Effector memory CD8-positive, alpha-beta T cell (primary cell): ENCODE measurements at places on chromosomes 1 and 21.

GRCh38 chr1:56584910-56585528 is 5.7 kb upstream of the PLPP3 start:
- no peak for DNase-seq
- H3K4me1 ChIP-seq = no peaks in the 10 kb centered on the region
- H3K27ac ChIP-seq = no peak overlapping the region
- H3K4me3 ChIP-seq = no peak overlapping the region
- no peaks in the 10 kb centered on the region for H3K36me3 ChIP-seq
- peaks cover 15% of the 10 kb centered on the region for H3K27me3 ChIP-seq

GRCh38 chr1:65825741-65826140 is 33.0 kb downstream of the PDE4B start:
- H3K36me3 ChIP-seq = no peaks in the 10 kb centered on the region
- H3K27me3 ChIP-seq = no peaks in the 10 kb centered on the region
- no peaks in the 10 kb centered on the region for H3K4me1 ChIP-seq

- peak overlapping the region; percentile 73 for H3K4me3 ChIP-seq
- H3K27ac ChIP-seq = peak overlapping the region; percentile 85
- DNase-seq = no peak
- H3K27me3 ChIP-seq = peaks cover 5% of the 10 kb centered on the region
- peaks cover 49% of the 10 kb centered on the region for H3K4me1 ChIP-seq
- peaks cover 29% of the 10 kb centered on the region for H3K36me3 ChIP-seq
Observed at GRCh38 chr21:45227735-45228134, 60.0 kb downstream of the POFUT2 start.

DNA sequence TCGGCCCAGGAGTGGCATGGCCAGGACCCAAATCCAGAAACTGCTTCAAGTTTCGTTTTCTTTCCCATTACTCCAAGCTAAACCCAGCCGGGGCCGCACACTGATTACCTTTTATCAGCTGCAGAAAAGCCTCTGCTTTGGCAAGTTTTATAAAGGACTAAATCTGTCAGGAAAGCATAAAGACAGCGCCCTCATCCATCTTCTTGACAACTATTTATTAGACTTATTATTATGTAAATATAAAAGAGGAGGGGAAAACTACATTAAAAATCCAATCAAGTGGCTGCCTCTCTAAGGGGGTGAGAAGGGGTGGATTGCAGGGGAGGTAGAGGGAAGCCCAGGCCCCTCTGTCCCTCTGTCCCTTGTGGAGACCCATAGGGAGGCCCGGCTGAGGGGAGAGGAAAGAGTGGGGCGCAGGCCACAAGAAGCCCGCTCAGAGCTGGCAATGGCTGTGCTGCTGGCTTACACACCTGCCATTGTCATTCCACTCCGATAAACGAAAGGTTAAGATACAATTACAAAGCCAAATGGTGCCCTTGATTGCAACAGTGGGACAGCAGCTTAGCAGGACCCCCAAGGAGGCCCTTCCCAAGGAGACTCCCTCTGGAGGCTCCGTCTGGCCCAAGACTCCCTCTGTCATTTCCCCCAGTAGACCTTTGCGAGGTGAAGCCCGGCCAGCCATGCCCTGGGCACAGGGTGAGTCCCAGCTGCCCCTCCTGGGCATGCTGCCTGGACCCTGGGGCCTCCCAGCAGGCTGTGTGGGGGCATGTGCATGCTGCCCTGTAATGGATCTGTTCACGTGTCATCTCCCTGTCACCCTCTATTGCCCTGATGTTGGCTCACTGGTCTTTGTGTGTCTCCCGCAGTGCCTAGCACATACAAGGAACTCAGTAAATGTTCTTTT is 45.4 kb downstream of the KCND3 start:
- no peak overlapping the region for H3K4me3 ChIP-seq
- H3K36me3 ChIP-seq = no peaks in the 10 kb centered on the region
- no peak overlapping the region for H3K27ac ChIP-seq
- peaks cover 69% of the 10 kb centered on the region for H3K27me3 ChIP-seq

DNA sequence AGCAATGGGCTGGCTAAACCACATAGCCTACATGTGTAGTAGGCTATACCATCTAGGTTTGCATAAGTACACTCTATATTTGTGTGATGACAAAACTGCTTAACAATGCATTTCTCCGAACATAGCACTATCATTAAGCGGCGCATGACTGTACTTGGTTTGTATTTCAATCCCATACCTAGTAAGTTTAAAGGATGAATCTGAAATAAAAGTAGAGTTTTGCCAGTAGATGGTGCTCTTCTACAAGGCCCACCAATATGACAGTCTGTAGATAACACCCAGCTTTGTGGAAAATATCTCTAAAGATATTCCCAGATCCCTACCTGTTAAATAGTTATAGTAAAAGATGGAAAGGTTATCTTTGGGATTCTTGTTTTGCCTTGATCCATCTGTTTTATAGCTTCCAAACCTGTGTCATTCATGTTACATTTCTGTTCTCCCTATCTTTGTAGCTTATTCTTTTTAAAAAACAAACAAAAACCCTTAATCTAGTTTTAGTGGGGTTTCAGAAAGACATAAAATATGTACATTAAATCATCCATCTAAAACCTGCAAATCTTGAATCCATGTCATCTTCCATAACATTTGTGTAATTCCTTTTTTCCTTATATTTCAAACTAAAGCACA is 33.9 kb upstream of the ASPM start:
- no peak overlapping the region for H3K27ac ChIP-seq
- DNase-seq = no peak
- H3K27me3 ChIP-seq = no peaks in the 10 kb centered on the region
- no peak overlapping the region for H3K4me3 ChIP-seq

- no peaks in the 10 kb centered on the region for H3K4me1 ChIP-seq
- H3K27me3 ChIP-seq = peaks cover 4% of the 10 kb centered on the region
- no peak overlapping the region for H3K27ac ChIP-seq
- no peak for DNase-seq
- H3K36me3 ChIP-seq = peaks cover 4% of the 10 kb centered on the region
Observed at GRCh38 chr1:186164773-186165172, 210.3 kb downstream of the TPR start.

DNA sequence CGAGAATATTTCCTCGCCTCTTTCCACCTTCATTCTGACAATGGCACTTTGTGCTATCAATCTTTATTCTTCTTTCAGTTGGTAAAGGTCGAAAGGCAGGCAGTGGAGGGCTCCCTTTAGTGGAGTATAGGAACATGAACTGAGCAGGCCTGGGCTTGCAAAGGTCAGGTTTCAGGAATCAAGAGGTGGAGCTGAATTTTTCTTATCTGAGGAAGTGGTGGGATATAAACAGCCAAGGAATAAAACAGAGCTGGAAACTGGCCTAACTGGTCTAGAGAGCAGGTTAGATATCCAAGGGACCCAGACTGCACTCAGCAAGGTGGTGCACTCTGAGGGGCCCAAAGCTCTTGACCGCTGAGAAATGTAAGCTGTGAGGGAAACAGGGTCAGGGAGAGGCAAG is 99.1 kb downstream of the PLA2G4A start:
- H3K4me1 ChIP-seq = no peaks in the 10 kb centered on the region
- no peak for DNase-seq
- H3K27me3 ChIP-seq = no peaks in the 10 kb centered on the region
- no peak overlapping the region for H3K27ac ChIP-seq
- H3K4me3 ChIP-seq = no peak overlapping the region

DNA sequence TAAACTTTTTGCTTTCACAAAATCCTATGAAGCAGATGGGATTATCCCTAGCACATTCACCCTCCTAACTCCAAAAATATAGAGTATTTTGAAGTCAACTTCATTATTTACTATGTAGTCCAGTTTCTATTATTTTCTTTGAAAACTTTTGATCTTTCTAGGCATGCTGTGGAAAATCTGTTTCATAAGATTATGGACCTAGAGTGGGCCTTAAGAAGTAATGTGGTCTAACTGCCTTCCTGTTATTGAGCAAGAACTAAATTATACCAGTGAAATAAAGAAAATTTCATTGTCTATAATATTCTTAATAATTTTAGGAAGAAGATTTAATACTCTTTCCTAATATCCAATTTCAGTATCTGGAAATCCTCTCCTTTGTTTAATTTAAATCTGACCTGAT is 58.1 kb downstream of the PRKACB start:
- peaks cover 34% of the 10 kb centered on the region for H3K4me1 ChIP-seq
- peaks cover 43% of the 10 kb centered on the region for H3K36me3 ChIP-seq
- H3K27ac ChIP-seq = peak overlapping the region; percentile 68
- DNase-seq = no peak
- no peak overlapping the region for H3K4me3 ChIP-seq
- H3K27me3 ChIP-seq = no peaks in the 10 kb centered on the region

GRCh38 chr1:89757532-89757931 is 63.3 kb upstream of the LRRC8D start:
- H3K4me1 ChIP-seq = peaks cover 49% of the 10 kb centered on the region
- no peaks in the 10 kb centered on the region for H3K27me3 ChIP-seq
- H3K36me3 ChIP-seq = peaks cover 6% of the 10 kb centered on the region
- peak overlapping the region; percentile 75 for H3K4me3 ChIP-seq
- DNase-seq = peak; percentile 17

DNA sequence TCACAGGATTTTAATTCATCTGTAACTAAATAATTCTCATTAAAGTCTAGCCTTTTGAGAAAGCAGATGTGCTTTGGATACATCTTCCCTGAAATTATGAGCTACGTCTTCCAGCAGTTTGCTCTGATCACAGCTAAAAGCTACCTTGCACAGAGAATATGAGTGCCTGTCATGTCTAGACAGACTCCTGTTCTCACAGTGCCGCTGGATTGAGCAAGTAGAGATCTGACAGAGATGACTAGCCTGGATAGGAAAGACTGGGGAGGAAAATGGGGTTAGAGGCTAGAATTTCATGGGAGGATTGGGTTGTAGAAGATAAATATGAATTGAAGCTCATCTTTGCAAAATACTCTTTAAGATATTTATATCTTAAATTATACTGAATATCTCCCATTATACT is 24.1 kb downstream of the CEPT1 start:
- peaks cover 22% of the 10 kb centered on the region for H3K4me1 ChIP-seq
- DNase-seq = no peak
- no peaks in the 10 kb centered on the region for H3K27me3 ChIP-seq
- H3K27ac ChIP-seq = no peak overlapping the region
- H3K4me3 ChIP-seq = no peak overlapping the region
- peaks cover 52% of the 10 kb centered on the region for H3K36me3 ChIP-seq

GRCh38 chr1:150066838-150067183 is 765 bp upstream of the VPS45 start:
- peaks cover 19% of the 10 kb centered on the region for H3K4me1 ChIP-seq
- peaks cover 4% of the 10 kb centered on the region for H3K36me3 ChIP-seq
- DNase-seq = peak; percentile 11
- peak overlapping the region; percentile 94 for H3K27ac ChIP-seq
- H3K4me3 ChIP-seq = peak overlapping the region; percentile 95

- H3K36me3 ChIP-seq = no peaks in the 10 kb centered on the region
- H3K27ac ChIP-seq = no peak overlapping the region
- no peaks in the 10 kb centered on the region for H3K4me1 ChIP-seq
Observed at GRCh38 chr1:47545912-47546483, 108.2 kb downstream of the FOXD2 start.

- H3K27me3 ChIP-seq = no peaks in the 10 kb centered on the region
- no peak overlapping the region for H3K4me3 ChIP-seq
- H3K36me3 ChIP-seq = no peaks in the 10 kb centered on the region
- no peak overlapping the region for H3K27ac ChIP-seq
- no peaks in the 10 kb centered on the region for H3K4me1 ChIP-seq
Observed at GRCh38 chr1:32592943-32593342, 53.7 kb downstream of the ZBTB8A start.

DNA sequence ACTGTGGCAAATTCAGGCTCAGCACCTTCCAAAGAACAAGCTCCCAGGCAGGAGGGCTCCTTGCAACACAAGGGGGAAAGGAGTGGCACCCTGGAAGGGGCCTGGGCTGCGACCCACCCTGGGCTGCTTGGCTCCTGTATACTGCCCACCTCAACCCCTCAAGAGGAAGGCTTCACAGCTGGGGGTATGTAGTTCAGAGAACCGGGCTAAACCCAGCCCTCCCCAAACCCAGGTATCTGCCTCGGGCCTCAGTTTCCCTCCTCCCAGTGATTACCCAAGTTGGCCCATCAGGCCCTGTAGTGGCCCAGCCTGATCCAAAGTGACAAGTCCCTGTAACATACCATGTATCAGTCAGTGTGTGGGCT is 7.5 kb downstream of the TENT5B start:
- no peaks in the 10 kb centered on the region for H3K4me1 ChIP-seq
- no peaks in the 10 kb centered on the region for H3K27me3 ChIP-seq

DNA sequence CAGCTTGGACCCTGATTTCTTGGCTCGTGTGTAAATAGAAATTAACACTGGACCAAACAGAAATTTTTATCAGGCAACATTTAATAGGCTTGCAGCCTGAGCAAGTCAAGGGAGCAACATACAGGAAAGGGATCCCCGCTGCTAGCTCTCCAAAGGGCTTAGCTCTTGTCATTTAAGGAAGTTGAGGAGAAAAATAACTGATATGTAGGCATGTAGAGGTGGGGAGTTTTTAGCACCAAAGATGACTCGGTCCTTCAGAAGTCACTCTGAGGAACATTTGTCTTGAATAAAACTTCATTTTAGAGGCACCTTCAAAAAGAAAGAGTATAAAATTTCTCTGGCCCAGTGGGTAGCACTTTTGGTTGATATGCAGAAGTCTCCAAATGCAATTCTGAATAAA is 27.1 kb downstream of the GBP2 start:
- no peak overlapping the region for H3K4me3 ChIP-seq
- no peak for DNase-seq
- H3K27ac ChIP-seq = no peak overlapping the region
- no peaks in the 10 kb centered on the region for H3K27me3 ChIP-seq

GRCh38 chr21:37370152-37371040 is 3.8 kb downstream of the DYRK1A start:
- DNase-seq = no peak
- peaks cover 28% of the 10 kb centered on the region for H3K36me3 ChIP-seq
- peaks cover 44% of the 10 kb centered on the region for H3K4me1 ChIP-seq
- peak overlapping the region; percentile 81 for H3K27ac ChIP-seq
- H3K4me3 ChIP-seq = peak overlapping the region; percentile 81

DNA sequence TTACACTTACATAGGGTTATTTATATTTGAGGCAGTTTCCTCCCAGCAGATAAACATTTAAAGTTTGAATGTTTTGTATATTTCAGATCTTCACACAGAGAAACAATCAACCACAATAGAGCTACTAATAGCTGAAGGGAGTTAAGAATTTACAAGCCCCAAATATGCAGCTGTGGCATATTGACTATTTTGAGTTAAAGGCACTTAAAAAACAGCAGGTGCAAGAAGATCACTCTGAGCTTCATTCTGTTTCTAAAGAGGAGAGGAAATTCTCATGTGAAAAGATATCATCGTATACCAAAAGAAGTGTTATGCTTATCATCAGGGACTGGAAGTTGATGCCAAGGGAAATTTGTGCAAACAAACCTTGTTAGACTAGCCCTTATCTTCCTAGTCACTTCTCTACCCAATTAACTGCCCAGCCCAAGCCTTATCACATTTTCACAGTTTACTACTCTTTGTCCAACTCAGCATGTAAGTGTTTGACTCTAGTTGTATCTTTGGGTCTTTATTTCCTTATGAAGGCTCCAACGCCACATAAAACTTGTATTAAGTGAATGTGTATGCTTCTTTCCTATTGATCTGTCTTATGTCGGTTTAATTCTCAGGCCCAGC is 66.3 kb upstream of the COG2 start:
- no peaks in the 10 kb centered on the region for H3K36me3 ChIP-seq
- H3K27ac ChIP-seq = no peak overlapping the region
